AML-193 (cell line): ENCODE measurements at places on chromosomes 11 and 22.

DNA sequence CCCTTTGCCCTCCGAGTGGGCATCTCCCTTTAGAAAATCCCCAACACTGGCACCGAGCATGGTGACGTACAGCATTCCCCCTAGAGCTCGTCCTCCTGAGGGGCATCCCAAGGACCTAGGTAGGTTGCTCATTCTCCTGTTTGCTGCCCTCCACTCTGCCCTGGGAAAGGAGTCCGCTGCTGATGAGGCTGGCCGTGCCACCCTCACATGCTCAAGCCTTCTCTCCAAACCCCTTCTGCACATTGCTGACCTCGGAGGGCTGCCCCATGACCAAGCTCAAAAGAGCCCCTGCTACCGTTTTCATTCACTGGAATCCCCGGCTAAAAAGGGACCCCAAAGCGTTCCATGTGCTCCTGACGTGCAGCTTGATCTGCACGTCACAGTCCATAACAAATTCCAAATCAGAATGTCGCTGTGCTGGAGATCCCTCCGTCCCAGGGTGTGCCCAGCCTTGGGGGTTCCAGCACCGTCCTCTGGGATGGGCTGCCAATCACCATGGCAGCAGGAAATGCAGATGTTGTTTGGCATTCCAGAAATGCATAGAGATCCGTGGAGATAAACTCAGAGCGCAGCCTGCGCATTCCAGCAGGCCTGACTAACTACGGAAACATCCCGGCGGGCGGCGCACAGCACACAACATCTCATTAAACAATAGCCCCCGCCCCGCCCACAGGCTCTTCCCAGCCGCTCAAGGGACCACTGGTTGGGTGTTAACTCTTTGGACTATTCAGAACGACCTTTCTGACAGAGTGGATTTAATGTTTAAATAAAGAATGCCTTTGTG, 26.3 kb upstream of the GNB1L start:
- no peak for DNase-seq

GRCh38 chr11:8203414-8203715, 34.5 kb upstream of the RIC3 start:
- DNase-seq, result no peak

DNA sequence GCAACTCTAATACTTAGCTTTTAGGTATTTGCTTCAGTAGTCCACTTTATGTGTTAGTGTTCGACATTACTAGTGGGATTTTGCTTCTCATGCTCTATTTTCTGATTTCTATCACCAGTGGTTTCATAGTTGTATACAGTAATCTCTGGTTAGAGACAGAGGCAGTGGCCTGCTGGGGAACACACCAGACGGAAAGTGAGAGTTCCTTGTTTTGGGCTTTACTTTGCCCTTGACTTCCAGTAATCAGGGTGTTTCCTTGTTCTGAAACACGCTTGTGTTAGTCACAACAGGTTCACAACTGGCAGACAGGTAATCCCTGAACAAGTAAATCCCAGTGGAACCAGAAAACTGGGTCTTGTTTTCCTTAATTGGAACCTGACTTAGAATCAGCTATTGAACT, 56.0 kb downstream of the PACS1 start:
- DNase-seq, result no peak

DNA sequence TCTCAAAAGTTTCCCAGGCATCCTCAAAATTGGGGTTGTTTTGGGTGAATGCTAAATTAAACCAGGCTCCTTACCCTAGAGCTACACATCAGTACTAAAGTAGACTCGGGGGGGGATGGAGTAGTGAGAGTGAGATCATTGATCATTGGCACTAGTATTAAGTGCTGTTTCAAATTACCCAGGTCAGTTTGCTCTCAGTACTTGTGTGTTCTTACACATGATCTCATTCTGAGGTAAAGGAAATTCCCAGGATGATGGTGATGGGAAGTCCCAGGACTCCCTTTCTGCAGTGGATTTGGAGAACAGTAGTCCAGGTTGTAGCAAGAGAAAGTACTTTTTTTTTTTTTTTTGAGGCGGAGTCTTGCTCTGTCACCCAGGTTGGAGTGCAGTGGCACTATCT, 12.5 kb downstream of the RBM4 start:
- no peak for DNase-seq

DNA sequence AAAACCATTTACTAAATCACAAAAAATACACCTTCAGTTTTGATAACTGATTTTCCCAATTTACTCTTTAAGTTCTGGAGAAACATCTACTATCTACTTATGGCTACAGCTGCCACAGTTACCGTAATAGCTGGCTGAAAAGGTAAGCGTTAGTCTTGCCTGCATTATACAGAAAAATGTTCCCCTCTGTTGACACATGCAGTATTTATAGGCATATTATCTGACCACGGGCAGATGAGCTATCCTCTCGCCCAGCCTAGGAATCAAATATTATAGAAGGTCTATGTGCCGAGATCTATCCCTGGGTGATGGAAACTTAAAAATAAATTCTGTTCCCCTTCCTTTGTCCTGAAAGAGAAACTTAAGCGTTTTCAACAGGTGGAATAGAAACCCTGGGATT, 283.8 kb downstream of the CADM1 start:
- no peak for DNase-seq

GRCh38 chr11:30855383-30856006, 269.3 kb upstream of the MPPED2 start:
- DNase-seq, result no peak

GRCh38 chr11:48184452-48184851, 32.2 kb upstream of the OR4B1 start:
- no peak for DNase-seq

DNA sequence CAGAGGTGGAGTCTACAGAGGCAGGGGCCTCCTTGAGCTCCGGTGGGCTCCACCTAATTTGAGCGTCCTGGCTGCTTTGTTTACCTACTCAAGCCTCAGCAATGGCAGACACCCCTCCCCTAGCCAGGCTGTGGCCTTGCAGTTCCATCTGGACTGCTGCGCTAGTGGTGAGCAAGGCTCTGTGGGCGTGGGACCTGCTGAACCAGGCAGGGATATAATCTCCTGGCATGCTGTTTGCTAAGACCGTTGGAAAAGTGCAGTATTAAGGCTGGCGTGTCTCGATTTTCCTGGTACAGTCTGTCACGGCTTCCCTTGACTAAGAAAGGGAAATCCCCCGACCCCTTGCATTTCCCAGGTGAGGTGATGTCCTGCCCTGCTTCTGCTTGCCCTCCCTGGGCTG, 77.7 kb downstream of the GDPD4 start:
- no peak for DNase-seq

DNA sequence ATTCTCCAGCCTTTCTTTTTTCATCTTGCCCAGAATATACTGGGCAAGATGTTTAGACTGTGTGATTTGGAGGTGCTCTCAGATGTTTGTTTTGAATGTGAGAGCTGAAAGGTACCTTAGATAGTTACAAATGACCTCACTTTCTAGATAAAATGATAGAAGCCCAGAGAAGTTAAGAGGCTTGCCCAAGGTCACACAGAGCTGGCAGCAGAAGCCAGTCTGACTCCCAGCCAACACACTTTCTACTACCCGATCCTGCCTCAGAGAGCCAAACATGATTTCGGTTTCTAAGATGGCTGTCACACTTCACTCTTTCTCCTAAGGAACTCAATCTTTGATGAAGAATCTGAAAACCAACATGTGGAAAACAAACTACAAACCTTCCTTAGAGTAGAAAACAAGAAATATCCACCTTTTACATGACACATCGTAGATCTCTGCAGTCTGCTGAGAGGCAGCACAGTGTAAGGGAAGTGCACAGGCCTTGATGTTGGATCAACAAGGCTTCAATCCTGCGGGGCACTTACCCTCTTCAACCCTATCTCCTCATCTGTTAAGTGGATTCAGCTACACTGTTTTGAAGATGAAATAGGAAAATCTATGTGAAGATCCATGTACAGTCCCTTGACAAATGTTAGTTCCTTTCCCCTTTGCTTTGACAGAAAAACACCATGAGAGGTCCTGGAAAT, 58.6 kb downstream of the SYTL2 start:
- no peak for DNase-seq

- no peak for DNase-seq
Observed at GRCh38 chr11:85961930-85962363, 106.8 kb downstream of the CCDC83 start.

GRCh38 chr11:80155412-80156017, 714.7 kb upstream of the TENM4 start:
- DNase-seq, result peak; percentile 1

DNA sequence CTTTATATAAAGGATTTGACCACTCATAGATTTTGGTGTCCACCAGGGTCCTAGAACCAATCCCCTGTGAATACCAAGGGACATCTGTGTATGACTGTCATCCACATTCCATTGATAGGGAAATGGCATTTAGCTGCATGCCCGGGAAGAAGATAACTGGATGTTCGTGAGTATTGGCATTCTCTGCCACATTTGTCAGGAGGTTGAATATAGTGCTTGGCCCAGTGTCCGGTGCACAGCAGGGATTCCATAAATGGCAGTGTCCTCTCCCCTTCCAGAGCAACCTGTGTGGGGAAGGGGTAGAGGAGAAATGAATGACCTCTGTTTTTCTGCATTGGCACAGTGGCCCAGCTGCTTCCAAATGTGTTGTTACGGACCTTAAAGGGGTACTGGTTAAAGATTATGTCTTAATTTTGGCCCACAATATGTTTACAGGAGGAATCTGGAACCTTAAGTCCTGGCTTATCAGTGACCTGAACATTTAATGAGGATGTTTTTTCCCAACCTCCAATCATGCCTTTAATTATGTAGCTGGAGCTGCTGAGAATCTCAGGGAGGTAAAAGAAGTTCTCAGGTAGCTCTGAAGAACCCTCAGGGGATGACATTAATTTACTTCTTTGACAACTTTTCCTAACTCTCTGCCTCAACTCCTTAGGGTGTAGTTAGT, 33.6 kb upstream of the OR4B1 start:
- no peak for DNase-seq

GRCh38 chr11:126059238-126059781, 3.4 kb downstream of the CDON start:
- no peak for DNase-seq

DNA sequence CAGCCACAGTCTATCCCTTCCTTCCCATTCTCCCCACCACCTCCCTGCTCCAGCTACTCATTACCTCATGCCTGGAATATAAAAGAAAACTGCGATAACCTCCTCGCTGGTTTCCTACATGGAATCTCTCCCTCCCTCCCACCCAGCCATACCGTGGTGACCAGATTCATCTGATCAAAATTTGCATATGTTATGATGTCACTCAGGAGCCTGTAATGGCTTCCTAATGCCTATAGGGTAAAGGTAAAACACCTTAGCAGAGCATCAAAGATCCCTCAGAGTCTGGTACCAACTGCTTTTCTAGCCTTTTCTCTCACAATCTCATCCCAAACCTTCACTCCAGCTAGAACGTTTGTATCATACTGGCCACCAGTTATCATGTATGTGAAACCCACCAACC, 19.6 kb downstream of the RTN4RL2 start:
- no peak for DNase-seq

DNA sequence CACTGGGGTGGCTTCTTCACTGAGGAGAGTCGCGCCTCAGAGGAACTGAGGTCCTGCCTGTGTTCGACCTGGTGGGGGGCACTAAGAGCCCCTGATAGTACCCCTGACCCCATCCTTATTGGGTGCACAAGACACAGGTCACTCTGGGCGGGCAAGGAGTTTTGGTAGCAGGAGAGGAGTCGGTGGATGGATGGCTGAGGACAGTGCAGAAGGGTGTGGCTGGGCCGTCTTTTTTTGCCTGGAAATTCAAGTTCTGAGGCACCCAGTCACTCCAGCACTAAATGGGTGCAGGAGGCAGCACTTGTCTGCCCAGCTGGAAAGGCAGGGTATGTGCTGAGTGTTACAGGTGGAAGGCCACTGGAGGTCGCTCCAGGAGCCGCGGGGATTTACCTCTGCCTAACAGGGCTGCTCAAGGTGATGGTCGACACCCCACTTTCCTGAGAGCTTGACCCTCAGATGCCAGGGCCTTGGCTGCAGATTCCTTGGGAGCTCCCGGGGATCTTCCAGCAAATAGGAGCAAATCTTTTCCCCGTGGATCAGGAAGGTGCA, 960 bp downstream of the TSSC4 start:
- DNase-seq, result no peak

- no peak for DNase-seq
Observed at GRCh38 chr22:22893891-22894739, 6.5 kb downstream of the IGLL5 start.

GRCh38 chr11:17752144-17752543, 17.6 kb downstream of the KCNC1 start:
- no peak for DNase-seq

DNA sequence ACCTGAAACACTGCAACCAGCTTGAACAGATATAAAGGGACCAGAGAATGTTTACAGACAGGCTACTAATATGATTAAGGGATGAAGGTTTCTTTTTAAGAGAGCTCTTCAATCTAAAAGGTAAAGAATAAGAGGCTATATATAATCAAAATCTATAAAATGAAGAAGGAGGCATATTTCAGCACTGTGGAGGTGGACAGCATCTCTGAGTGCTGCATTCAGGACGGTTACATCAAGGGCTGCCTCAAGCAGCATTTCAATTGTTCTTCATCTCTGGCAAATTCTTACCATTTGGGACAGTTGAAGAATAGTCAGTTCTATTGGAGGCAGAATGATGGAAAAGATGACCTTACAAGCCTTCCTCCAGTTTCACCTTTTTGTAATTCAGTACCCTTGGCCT, 139.6 kb upstream of the LMO1 start:
- DNase-seq, result peak; percentile 2

- DNase-seq, result no peak
Observed at GRCh38 chr22:42872821-42873220, 15.7 kb upstream of the ARFGAP3 start.

- no peak for DNase-seq
Observed at GRCh38 chr11:114794048-114794684, 115.8 kb downstream of the NXPE2 start.
